Stimulated activated CD4-positive, alpha-beta T cell treated with anti-CD3 and anti-CD28 coated beads, Interleukin-4, amount 100 ng/mL, for 4 hours (primary cell): ENCODE measurements at places on chromosomes 5 and 9.

- DNase-seq: no peak
These were observed 241.1 kb downstream of the CRB2 start for GRCh38 chr9:123597048-123597447.

- DNase-seq: no peak
These were observed 61.1 kb upstream of the TAS2R1 start for GRCh38 chr5:9691261-9691660.

DNA sequence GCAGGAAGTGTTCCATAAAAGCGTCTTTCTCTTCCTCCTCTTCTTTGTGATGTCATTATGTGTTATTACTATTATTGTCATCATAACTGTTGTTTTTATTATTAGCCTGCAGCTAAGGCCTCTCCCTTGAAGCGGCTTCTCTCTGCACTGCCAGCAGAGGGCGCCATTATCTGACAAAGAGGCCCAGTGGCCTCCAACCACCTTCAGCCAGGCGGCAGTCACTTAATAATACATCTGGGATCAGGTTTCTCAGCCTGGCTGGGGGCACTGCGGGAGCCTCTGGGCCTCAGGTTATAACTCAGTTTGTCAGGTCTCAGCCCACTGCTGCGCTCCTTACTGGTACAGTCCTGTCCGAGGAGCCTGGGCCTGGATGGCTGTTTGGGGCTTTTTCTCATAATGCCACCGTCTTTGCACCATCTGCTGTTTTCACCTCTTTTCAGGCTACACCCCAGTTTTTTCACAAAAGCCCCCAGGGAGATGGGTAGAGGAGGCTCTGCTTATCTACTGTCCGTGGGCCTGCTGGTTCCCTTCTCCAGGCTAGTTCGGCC lies 281.9 kb downstream of the NSG2 start:
- peak; percentile 39 for DNase-seq

DNA sequence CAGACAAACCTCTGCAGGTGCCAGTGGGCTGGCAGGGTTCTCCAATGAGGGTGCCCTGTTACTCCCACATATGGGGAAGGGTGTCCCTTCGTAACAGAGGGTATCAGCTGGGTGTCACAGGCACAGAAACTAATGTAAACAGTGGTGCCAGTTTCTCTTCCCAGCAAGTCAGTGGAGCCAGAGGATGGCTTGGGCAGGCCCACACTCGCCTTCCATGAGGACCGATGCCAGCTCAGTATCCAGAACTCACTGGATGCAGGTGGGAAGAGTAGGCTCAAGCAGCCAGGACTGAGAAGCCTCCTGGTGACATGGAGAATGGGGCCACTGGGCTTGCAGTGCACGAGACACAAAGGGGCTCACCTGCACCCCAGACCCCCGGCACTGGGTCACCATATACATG lies 30.4 kb downstream of the FSTL4 start:
- no peak for DNase-seq

- DNase-seq: no peak
These were observed 27.7 kb upstream of the GFPT2 start for GRCh38 chr5:180380856-180381255.

DNA sequence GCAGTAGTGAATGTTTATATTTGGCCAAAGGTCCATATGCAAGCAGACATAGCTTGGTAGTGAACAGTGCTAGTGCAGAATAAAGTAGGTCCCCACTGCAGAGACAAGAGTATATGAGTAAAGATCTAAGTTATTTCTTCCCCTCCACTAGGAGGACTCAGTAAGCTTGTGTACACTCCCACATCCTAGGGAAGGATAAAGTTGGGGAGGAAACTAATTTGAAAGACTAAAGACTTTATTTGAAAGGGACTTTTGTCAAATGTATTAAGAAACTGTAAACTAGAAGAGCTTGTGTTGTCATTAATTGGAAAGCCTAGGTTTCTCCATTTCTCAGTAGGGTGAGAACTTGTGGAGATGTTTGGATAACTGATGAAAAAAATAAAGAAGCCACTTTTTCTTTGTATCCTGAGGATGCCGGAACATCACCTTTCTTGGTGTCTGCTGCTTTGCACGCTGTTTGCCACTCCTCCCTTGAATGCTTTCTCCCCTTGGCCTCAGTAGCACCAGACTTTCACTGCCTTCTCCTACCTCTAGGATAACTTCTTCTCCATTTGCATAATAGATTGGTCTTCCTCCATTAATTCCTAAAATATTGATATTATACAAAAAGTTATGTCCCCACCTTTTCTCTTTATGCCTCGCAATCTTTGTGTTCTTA lies 329.0 kb downstream of the PARP8 start:
- no peak for DNase-seq

GRCh38 chr9:125507226-125507625 lies 199.8 kb downstream of the MAPKAP1 start:
- no peak for DNase-seq

DNA sequence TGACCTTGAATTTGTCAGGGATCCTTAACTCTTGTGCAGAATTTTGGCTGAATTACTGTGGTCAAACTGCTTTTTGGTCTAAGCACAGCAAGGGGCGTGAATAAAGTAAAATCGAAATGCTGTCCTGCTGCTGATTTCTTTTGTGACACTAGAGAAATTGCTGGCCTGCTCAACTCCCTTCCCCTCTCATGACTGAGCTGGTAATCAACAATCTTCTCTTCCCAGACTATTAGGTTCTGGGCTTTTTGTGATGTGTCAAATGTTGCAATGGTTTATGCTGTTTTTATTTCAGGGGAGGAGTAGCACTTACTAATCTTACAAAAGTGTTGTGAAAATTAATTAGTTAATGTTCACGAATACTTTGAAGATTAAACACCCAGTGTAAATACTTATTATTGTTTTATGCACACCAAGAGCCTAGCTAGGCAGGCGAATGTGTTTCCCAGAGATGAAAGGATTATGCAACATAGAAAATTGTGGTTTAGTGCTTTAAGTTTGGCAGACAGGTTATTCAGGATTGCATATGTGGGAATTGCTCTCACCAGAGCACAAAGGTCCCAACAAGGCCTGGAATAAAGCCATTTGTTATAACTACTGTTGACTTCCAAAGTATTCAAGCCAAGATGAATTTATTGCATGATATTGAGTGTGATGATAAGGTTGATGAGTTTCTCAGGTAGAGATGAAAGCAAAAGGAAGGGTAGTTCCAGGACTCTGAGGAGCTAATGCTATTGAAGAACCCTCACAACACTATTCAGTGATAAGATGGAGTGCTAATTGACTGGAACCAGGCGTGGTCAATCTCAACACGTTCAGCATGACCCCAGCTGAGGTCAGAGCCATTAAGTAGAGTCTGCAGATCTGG lies 280.7 kb upstream of the ZNF608 start:
- no peak for DNase-seq

GRCh38 chr5:58357121-58357520 lies 102.8 kb downstream of the PLK2 start:
- DNase-seq: no peak

DNA sequence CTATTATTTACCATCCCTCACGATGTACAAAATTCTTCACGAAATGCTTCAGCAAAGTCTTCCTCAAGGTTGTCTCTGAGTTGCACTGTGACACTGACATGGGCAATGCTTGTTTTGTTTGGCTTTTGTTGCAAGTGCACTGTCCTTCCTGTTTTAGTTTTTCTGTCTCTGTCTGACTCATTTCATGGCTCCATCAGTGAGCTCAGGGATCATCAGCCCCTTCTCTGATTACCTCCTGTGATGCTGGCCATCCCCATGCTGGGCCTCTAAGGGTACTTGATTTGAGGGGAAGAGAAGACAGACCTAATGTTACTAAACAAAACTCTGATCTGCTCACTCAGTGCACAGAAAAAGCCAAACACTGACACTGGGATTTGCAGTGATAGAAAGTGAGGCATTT lies 37.6 kb upstream of the STX17 start:
- DNase-seq: no peak

- DNase-seq: no peak
These were observed 150.2 kb downstream of the MACROH2A1 start for GRCh38 chr5:135248801-135249231.

GRCh38 chr5:155826611-155827507 lies 500.1 kb upstream of the SGCD start:
- DNase-seq: no peak

- DNase-seq: no peak
These were observed 73.0 kb downstream of the KIF24 start for GRCh38 chr9:34256104-34256503.
